GM12891 (cell line): ENCODE measurements at places on chromosomes 3 and 15.

DNA sequence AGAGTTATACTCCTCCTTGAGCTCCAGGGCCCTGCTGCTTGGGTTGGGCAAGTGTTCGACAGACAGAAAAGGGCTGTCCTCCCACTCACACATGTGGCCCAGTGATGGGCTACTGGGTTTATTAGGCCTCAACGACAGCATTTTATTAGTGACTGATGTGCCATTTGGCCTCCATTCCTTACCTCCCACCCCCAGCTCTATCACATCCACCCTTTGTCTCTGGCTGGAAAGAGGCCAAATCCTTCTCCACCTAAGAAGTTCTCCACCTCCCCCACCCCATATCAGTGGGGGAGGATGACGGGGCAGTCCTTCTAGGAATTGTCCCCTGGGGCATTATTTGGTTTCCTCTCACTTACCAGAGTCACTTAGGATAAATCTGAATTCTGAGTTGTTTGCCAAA, 57.1 kb upstream of the WNT5A start:
- DNase-seq, result no peak

GRCh38 chr3:143826296-143826695, 22.0 kb downstream of the SLC9A9 start:
- no peak for DNase-seq

- DNase-seq, result no peak
These were observed 3.3 kb downstream of the TUBGCP5 start for GRCh38 chr15:23035964-23036566.

- DNase-seq, result peak; percentile 16
These were observed 603 bp downstream of the SCAPER start for GRCh38 chr15:76904461-76905012.

GRCh38 chr15:63338170-63338569, 43.5 kb downstream of the CA12 start:
- no peak for DNase-seq

DNA sequence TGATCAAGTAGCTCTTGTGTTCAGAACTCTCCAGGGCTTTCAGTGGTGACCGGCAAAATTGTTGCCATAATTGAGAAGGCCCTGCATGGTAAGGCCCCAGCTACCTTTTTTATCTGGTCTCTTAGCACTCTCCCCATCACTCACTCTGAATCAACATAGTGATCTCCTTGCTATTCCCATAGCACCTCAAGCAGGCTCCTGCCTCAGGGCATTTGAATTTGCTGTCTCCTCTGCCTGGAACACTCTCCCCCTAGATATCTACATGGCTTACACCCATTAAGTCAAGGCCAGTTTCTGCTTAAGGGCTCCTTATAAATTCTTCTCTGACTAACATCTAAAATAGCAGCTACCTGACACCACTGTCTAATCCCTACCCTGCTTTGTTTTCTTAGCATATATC, 3.3 kb upstream of the ARID3B start:
- DNase-seq, result no peak

- DNase-seq, result no peak
These were observed 1.6 kb upstream of the TPM1 start for GRCh38 chr15:63040954-63041353.

DNA sequence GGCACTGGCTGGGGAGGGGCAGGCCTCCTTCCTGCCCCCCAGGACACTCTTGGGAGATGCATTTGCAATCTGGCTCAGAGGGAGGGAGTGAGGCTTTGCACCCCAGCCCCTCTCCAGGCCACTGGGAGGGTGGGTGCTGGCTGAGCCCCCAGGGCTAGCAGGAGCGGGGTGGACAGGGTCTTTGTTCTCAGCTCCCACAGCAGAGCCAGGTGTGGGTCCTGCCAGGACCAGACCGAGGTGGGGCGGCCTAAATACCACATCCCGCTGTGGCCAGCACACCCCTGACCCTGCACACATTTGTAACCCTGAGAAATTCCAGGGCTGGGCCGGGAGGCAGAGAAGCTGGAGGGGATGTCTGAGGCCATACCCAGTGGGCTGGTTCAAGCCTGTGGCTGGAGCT, 41.0 kb downstream of the STARD5 start:
- no peak for DNase-seq

GRCh38 chr3:18649666-18650363, 224.7 kb upstream of the SATB1 start:
- DNase-seq, result peak; percentile 4

GRCh38 chr3:125141596-125142419, 70.7 kb downstream of the SLC12A8 start:
- peak; percentile 60 for DNase-seq

- DNase-seq, result no peak
These were observed 576.3 kb upstream of the NECTIN3 start for GRCh38 chr3:110495201-110495927.

GRCh38 chr3:11603628-11604027, 40.1 kb downstream of the VGLL4 start:
- no peak for DNase-seq

GRCh38 chr3:59245859-59246501, 196.2 kb upstream of the CFAP20DC start:
- DNase-seq, result no peak

- no peak for DNase-seq
These were observed 4.4 kb upstream of the COL8A1 start for GRCh38 chr3:99633887-99634558.

DNA sequence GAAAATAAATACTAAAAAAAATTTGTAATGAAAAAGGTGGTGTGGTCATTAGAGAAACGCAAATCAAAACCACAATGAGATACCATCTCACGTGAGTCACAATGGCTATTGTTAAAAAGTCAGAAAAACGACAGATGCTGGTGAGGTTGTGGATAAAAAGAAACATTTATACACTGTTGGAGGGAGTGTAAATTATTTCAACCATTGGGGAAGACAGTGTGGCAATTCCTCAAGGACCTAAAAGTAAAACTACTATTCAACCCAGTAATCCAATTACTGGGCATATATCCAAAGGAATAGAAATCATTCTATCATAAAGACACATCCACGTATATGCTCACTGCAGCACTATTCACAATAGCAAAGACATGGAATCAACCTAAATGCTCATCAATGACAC, 120.3 kb downstream of the MYO9A start:
- DNase-seq, result no peak

GRCh38 chr3:113629584-113630421, 66.6 kb downstream of the USF3 start:
- DNase-seq, result no peak

DNA sequence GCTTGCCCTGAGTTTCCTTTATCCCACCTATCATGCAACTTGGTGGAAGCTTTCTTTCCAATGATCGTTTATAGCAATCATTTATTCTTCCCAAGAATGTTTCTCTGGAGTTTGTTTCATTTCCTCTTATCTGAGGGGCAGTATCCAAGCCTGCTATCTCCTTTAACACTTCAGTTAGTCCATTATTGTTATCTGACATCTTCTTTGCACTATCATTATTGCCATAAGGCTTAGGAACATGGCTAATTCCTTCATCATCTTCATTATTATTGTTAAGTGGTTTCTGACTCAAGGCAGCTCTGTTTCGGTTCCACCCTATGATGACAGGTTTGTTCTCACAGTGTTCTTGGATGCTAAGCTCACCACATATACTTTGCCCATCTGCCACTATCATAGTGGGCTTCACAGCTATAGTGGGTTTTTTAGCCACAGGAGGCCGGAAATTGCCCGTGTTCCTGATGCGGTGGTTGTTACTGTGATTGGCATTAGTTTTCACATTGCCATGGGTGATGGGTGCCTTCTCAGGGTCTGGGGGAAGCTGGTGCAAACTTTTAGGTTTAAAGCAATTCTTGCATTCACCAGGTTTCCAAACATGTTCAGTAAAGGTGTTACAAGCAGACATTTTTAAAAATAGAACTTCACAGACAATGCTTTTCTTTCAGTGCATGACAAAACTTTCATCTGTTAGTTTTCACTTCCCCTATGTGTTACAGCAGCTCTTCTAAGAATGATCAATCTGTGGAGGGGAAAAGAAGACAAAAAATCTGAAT, 110.6 kb upstream of the TSPAN3 start:
- no peak for DNase-seq

DNA sequence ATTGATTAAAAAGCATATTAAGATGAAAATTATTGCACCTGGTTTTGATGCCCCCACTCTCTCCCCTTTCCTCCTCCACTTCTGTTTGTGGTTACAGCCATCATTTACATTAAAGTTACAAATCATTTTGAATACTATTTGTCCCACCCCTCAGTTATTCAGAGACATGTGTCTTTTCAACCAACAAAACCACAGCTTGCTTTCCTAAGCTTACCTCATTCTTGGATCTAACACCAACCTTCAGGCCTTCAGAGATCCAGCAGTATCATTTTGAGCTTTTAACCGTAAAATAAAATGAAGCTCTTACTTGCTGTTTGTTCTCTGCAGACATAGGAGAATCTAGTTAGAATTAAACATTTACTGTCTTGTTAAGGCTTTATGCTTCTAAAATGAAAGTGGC, 4.7 kb downstream of the PXYLP1 start:
- no peak for DNase-seq

DNA sequence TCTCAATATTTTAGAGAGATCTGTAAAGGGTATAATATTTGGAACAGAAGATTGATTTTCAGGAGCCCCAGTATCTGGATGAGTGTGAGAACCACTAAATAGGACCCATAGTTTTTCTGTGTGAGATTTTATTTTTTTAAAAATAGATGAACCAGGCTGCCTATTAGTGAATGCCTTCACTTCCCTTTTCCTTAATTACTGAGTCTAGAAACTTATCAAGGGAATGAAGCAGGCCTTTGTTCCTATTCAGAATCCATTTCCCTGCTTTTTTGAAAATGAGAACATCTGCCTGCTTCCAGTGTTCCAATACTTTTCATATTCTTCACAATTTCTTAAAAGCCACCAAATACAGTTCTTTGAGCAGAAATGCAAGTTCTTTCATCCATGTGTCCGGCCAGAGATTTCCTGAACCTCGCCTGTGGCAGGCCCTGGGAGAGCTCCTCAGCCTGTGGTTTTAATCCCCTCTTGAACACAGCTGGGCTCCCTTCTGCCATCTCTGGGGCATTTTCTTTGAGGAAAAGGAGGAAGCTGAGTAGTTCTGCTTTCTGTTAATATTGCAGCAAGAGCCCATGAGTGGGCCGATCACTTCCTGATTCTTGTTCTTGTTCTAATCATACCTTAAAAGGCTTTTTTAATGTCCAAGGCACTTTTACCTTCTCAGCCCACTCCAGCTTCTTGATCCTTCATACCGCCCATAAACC, 4.7 kb downstream of the EHD4 start:
- no peak for DNase-seq

DNA sequence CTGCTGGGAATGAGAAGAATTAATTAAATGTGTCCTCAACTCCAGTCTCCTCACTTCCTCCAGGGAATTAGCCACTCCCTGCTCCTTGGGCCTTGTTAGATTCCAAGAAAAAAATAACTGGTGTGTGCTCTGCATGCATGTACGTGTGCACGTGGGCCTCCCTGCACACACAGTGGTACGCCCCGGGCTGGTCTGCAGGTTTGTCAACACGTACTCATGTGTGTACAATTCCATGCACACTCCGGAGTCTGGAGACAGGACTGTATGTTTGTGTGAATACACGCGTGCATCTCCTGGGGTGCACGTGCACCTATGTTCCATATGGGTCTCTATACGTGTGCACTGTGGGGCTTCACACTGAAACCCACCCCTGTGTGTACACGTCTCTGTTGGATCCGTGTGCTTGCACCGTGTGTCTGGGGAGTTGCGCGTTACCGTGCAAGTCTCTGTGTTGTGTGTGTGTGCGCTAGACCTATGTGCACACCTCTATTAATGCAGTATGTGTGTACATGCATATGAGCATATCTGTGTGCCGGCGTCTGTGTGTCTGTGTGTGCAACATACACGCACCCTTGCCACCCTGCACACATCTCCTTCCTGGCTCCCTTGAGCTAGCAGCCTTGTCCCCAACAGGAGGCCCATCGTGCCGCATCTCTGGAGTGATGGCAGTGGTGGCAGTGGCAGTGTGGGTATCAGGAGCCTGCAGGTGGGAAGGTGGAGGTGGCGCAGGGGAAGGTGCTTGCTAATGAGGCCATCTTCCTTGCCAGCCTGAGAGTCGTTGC, 210.1 kb downstream of the TBC1D2B start:
- DNase-seq, result no peak

GRCh38 chr3:163045945-163046344, 1549.3 kb downstream of the OTOL1 start:
- DNase-seq, result no peak

DNA sequence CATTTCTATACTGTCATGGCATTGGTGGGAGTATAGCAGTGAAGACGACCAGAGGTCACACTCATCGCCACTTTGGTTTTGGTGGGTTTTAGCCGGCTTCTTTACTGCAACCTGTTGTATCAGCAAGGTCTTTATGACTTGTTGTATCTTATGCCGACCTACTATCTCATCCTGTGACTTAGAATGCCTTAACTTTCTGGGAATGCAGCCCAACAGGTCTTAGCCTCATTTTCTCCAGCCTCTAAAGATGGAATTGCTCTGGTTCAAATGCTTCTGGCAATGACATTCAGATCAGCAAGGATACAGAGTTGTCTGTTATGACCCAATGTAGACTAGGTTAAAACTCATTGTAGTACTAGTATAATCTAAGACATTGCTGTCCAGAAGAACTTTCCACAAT, 54.9 kb upstream of the LRTM1 start:
- no peak for DNase-seq

DNA sequence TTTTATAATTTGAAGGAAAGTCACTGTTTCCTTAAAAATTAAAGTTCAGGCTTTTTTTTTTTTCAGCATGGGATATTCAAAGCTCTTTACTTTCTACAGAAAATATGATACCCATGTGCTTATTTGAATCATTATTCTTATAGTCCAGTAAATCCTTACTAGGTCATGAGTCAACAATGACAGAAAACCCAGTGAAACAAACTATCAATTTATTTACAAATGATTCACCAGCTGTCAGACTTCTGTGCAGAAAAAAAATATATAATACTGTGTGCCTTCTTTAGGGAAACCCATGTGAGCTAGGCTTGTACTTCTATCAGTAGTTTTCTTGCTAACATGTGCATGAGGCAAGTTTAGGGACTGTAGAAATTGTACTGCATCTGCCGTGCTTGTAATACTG, 1.2 kb downstream of the ACP3 start:
- no peak for DNase-seq

GRCh38 chr15:27081676-27082418, 110.9 kb downstream of the GABRG3 start:
- no peak for DNase-seq

- DNase-seq, result no peak
These were observed 82.9 kb upstream of the THBS1 start for GRCh38 chr15:39497759-39498565.

- no peak for DNase-seq
These were observed 200.0 kb upstream of the CBLB start for GRCh38 chr3:106068795-106069194.

GRCh38 chr3:43996379-43997301, 245.0 kb upstream of the TOPAZ1 start:
- peak; percentile 18 for DNase-seq
